Activated T-helper 2 cell treated with anti-CD3 and anti-CD28 coated beads, Interferon-gamma antibody, Interleukin-2, Interleukin-4, amounts not matched to agents 10 μg/mL and 5 μg/mL and 100 μg/mL, durations not matched to agents 14 hours and 24 hours and 36 hours (primary cell): ENCODE measurements at places on chromosomes 1 and 21. TPM values are rescaled to one million over a fixed set of nuclear protein-coding genes. Genes with fewer than 3 reads are reported as not detected.

The BTBD8 gene
- total RNA-seq: 1.4 and 2.4 TPM in 2 replicates

The SH2D1B gene
- 0.84 and 1.0 TPM in 2 replicates for total RNA-seq

The MINDY1 gene
- total RNA-seq: 16.2 and 16.8 TPM in 2 replicates

The CHODL gene
- total RNA-seq: not detected in 2 replicates

The SPRR2G gene
- total RNA-seq: not detected in 2 replicates
